ENCODE measurements at places on chromosomes 13 and 19.
A peak's percentile ranks its signal among the peaks of the same experiment; 100 is the strongest.

GRCh38 chr13:28584873-28585381 lies 74.0 kb upstream of the POMP start:
- DNase-seq, result no peak

GRCh38 chr19:10553943-10554381 lies 10.3 kb downstream of the ATG4D start:
- DNase-seq, result no peak

- no peak for DNase-seq
Observed at GRCh38 chr13:24187185-24187584, 26.7 kb downstream of the SPATA13 start.

GRCh38 chr19:11138601-11139300 lies 16.8 kb downstream of the SPC24 start:
- peak; percentile 91 for DNase-seq

DNA sequence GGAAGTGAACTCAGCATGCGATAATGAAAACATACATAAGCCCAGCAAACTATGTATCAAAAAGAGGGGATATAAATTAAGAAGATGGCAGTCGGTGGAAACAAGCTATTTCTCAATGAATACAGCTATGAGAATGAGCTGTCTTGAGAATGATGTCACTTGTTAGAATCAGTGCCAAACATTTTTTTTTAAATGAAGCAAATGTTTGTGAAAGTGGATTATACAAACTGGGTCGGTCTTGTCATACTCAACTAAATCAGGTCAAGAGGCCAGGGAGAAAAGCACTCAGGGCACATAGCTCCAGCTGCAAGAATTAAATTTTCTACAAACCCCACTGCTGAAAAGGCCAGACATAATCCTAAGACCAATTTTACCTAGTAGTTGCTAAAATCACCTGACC lies 1048.4 kb downstream of the SLITRK1 start:
- no peak for DNase-seq

DNA sequence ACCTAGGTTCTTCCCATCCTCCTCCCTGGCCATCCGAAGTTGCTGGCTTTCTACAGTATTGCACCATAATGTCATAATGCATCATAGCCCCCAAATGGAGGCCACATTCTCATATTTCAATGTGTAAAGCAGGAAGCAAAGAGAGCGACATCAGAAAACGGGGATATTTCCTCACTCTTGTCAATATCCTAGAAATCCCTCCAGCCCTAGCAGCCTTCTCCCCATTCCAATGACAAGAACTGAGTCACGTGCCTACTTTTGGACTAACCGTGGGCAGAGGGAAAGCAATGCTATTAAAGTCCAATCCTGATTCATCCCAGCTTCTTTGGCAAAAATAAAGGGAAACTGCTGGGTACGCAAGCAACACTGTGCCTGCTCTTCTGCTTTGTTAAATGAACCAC lies 4.3 kb upstream of the RAP2A start:
- DNase-seq, result no peak

- DNase-seq, result no peak
Observed at GRCh38 chr13:101747039-101747438, 294.6 kb downstream of the ITGBL1 start.

- DNase-seq, result no peak
Observed at GRCh38 chr13:91312324-91312723, 35.2 kb upstream of the MIR17HG start.

GRCh38 chr19:46821512-46822409 lies 28.9 kb downstream of the AP2S1 start:
- peak; percentile 61 for DNase-seq

DNA sequence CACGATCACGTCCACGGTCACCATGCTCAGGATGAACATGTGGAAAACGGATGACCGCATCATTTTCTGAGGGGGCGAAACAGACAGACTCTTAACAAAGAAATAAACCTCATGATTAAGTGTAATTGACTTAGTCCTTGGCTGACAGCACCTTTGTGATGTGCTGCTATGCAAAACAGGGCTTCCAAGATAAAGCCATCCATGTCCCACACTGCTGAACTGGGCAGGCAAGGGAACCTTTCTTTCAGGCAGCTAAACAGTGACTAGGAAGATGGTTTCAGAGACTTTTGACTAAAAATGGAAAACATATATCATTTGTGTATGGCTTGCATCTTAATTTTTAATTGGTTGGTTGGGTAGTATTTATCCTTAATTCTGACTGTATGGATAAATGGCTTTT lies 157.8 kb downstream of the NALCN start:
- no peak for DNase-seq

DNA sequence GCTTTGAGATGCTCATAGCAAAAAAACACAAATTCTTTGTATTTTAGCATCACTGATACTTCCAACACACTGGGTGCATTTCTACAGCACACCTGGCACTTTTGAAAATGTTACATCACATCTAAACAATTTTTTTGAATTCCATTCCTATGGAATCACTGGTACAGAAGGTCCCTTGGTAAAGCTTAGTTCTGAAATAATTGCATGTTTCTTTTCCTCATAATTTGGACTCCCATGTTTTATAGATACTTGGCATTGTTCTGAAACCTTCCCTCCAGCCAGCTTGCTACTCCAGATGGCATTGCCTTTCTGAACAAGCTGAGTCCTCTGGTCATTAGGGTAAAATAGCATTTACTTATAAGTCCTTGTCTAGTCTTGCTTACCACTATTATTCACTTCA lies 481.3 kb upstream of the GPC6 start:
- DNase-seq, result no peak

DNA sequence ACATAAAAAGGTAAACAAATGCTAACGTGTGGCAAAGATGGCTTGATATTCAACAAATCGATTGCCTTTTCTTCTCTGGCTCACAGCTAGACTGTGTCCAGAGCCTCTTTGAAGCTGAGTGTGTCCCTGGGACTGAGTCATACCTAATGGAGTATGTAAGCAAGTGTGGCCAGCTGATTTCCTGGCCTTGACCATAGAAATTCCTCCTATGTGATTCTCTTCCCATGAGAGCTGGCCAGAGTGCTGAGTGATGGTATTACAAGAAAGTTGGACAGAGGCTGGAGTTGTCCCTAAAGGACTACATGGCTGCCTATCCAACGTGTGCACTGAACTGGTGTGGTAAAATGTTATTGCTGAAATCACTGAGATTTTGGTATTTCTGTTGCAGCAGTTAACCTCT lies 320.1 kb upstream of the SLC10A2 start:
- DNase-seq, result no peak

GRCh38 chr13:24742294-24742693 lies 21.7 kb upstream of the RNF17 start:
- DNase-seq, result peak; percentile 51

DNA sequence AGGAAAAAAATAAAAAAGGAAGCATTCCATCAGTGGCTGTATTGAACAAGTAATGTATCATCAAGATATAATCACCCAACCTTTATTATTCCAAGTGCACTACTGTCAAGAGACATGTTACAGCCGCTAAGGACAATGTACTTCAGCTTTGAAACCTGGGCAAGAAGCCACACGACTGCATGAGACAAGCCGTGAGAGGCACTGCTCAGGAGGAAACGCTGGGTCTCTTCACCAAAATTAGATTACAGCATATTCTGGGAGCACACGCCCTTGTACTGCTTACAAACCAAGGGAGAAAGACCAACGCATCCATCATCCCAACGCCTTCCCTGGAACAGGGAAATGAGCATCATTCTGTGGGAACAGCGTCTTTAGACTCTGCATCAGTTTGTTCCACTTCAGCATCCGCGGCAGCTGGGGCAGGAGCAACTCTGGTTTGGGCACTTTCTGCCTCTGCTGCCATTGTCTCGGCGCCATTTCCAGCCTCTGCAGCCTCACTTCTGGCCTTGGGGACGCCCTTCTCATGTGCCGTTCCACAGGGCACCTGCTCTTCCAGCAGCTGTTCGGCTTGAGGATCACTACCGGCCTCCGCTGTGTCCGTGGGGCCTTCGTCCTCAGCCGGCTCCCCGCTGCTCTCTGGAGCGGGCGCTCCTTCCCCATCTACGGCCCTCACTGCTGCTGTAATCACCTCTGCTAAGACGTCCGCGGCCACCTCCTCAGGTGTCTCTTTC lies 22.4 kb upstream of the BRD4 start:
- DNase-seq, result no peak

- no peak for DNase-seq
Observed at GRCh38 chr13:70816853-70817252, 708.6 kb upstream of the KLHL1 start.

DNA sequence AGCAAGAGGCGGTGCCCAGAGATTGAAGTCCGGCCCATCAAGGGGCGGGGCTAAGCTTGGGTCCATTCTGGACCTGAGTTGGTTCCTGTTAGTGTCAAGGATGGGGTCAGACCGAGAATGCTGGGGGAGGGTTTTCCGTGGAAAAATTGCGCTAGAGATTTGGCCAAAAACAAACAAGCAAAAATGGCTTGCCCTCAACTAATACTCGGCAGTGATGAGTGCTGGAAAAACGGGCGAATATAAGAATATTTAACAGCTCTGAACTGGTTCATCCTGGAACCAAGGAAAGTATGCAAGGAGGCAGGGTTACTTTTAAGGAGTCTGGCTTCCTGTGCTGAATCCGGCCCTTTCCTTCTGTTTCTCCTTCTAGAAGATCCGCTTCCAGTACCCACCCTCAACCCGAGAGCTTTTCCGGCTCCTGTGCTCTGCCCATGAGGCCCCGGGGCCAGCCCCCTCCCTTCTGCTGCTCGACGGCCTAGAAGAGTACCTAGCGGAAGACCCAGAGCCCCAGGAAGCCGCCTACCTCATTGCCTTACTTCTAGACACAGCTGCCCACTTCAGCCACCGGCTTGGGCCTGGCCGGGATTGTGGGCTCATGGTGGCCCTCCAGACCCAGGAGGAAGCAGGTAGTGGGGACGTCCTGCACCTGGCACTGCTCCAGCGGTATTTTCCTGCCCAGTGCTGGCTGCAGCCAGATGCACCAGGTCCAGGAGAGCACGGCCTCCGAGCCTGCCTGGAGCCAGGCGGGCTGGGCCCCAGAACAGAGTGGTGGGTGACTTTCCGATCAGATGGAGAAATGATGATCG lies 880 bp downstream of the SWSAP1 start:
- DNase-seq, result peak; percentile 60

DNA sequence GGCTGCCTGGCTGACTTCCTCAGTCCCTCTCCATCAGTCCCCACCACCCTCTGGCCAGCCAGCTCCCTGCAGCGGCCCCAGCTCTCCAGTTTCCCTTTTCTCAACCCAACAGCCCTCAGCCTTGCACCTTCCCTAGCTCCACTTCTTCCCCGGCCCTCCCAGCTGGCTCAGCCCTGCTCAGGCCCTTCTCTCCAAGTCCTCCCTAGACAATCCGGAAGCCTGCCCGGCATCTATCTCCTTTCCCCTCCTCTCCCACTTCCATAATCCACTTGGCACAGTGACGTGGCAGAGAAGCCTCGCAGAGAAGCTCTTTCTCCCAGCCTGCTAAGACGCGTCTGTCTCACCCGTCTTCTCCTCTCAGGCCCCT lies 1.1 kb downstream of the UBXN6 start:
- DNase-seq, result peak; percentile 74

- no peak for DNase-seq
Observed at GRCh38 chr19:42555801-42556200, 27.5 kb upstream of the CEACAM1 start.

GRCh38 chr13:81017513-81018152 lies 676.7 kb upstream of the SPRY2 start:
- DNase-seq, result no peak

DNA sequence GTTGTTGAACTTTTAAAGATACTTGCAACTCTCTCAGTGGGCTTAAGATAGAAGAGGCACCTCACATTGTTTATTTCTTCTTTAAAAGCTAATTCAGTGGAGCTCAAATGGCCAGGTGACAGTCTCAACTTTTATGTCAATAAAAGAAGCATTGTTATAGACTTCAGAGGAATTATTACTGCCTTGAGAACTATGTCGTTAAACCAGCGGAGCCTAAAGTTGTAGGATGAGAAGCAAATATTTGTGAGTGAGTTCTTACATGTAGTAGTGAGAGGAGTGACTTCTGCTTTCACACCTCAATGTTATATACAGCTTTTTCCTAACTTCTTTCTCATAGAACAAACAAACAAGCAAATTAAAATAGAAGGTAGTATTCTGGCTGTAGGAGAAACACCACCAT lies 31.2 kb upstream of the DGKH start:
- DNase-seq, result no peak

DNA sequence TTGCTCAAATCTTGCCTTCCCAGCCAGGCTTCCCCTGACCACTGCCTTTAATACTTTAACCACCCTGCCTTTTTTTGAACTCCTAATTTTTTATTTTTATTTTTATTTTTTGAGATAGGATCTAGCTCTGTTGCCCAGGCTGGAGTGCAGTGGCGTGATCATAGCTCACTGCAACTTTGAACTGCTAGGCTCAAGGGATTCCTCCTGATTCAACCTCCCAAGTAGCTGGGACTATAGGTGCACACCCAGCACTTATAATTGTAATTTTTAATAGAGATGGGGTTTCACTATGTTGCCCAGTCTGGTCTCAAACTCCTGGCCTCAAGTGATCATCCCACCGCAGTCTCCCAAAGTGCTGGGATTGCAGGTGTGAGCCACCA lies 21.7 kb upstream of the FBXO27 start:
- DNase-seq, result no peak

DNA sequence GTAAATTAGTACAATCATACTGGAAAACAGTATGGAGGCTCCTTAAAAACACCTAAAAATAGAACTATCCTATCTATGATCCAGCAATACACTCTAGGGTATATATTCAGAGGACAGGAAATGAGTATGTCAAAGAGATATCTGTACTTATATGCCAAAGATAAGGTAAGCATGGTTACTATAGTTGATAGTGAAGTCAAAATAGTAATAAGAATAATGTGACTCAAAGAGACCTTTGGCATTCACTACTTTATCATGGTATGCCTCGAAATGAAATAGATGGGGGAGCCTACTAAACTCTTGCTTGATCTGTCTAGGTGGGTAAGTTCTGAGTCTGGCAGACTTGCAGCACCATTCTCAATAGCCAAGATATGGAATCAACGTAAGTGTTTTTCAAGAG lies 30.3 kb downstream of the FXYD5 start:
- no peak for DNase-seq

DNA sequence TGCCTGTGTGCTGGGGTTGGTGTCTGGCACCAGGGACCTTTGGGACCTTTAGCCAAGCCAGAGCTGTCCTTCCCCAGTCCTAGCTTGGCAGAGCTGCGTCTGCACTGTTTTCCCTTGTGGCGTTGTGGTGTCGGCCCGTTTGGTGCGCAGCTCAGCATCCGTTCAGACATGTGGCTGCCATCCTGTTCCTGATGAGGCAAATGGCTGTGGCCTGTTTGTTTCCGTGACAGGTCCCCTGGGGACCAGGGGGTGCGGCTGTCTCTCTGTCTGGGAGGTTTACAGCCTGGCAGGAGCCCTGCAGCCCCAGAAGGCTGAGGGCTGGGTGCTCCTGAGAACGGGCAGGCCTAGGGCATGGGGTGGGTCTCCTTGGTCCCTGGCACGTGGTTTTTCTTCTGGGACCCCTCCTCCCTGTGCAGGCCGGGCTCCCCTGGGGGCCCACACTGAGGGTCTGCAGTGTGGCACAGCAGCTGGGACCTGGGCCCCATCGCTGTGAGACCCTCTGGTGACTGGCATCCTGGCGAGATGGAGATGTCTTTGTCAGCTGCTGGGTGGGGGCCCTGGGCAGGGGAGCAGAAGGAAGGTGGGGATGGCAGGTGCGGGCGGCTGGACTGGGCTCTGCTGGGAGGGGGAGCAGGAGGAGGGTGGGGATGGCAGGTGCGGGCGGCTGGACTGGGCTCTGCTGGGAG lies 4.0 kb downstream of the SPPL2B start:
- peak; percentile 56 for DNase-seq

Data from right hindlimb (tissue), 1 donor.